ENCODE measurements at places on chromosomes 5 and 9.

- no peak for DNase-seq
Measured at GRCh38 chr9:84007662-84008061, 27.1 kb downstream of the RMI1 start.

DNA sequence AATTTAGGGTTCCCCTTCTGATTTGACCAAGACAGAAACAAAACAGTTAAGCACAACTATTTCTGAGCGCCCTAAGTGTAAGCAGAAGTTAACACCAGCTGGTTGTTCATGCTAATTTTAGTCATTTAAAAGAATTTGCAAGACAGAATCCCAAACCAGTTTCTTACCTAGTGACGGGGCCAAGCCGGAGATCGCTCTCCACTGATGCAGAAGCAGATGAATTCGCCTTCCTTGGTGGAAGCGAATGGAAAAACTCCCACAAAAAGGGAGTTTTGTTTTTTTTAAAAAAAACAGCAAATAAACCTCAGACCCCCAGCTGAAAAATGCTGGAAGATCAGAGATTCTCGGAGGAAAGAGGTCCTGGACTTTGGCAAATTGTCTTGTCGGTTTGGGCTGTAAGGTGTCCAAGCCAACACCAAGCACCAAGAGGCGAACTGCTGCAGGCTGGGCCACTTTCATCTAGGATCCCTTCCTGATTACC is 47.4 kb upstream of the GLDC start:
- no peak for DNase-seq

- DNase-seq, result no peak
Measured at GRCh38 chr5:127884416-127884815, 181.2 kb downstream of the CCDC192 start.

GRCh38 chr5:24777392-24777791 is 132.6 kb upstream of the CDH10 start:
- no peak for DNase-seq

DNA sequence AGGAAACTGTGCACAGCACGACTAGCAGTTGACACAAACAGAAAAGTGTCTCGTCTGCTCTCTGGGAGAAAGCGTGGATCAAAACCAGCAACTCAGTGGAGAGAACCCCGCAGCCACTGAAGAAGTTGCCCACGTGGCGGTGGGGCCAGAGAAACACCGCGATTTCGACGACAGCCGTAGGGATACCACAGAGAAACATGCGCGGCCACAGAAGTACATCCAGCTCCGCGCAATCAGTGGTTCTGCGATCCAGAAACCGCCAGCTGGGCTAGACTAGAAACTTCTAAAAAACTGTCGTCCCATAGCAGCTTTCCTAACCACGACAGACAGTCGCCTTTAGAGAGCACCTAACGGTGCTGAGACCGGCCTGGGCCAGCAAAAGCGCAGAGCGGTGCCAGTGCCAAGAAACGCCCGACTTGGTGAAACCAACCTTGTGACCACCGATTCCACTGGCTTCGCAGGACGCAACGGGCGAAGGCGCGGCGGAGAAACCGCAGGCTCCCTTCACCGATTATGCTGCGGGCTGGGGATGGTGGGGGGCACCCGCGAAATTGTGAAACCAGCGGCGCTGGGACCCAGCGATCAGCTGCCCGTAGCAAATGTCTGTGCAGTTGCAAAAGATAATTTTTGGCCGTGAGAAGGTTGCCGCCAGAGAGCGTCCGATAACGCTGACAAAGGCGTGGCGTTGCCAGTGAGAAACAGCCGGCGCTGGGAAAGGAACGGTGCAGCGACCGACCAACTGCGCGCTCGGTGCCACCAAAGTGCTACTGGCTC is 2.7 kb upstream of the ANXA2R start:
- DNase-seq, result peak; percentile 64

GRCh38 chr5:43244823-43245565 is 53.0 kb downstream of the NIM1K start:
- no peak for DNase-seq

DNA sequence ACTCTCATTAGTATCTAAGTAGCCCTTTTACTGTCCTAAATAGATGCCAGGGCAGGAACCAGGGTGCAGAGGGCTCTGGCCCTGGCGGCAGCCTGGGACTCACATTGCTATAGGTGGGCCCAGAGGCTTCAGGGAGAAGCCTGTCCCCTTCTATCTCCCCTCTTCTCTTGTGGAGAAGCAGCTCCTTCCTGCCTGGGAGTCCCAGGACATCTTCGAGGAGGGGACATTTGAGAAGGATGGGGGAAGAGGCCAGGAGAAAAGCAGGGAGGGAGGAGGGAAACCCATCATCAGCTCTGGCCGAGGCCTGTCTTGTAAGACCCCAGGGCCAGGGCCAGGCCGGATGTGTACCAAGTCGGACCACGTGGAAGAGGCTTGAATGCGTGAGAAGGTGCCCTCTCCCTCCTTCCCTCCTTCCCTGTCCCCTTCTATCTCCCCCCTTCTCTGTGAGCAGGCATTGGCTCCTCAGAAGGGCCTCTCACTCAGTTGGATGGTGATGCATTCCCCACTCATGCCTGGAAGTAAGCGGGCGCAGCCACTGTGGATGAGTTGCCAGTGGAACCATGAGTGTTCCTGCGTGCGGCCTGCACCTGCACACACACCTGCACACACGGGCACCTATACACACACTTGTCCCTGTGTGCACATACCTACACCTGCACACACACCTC is 20.7 kb upstream of the LPCAT1 start:
- DNase-seq, result no peak

DNA sequence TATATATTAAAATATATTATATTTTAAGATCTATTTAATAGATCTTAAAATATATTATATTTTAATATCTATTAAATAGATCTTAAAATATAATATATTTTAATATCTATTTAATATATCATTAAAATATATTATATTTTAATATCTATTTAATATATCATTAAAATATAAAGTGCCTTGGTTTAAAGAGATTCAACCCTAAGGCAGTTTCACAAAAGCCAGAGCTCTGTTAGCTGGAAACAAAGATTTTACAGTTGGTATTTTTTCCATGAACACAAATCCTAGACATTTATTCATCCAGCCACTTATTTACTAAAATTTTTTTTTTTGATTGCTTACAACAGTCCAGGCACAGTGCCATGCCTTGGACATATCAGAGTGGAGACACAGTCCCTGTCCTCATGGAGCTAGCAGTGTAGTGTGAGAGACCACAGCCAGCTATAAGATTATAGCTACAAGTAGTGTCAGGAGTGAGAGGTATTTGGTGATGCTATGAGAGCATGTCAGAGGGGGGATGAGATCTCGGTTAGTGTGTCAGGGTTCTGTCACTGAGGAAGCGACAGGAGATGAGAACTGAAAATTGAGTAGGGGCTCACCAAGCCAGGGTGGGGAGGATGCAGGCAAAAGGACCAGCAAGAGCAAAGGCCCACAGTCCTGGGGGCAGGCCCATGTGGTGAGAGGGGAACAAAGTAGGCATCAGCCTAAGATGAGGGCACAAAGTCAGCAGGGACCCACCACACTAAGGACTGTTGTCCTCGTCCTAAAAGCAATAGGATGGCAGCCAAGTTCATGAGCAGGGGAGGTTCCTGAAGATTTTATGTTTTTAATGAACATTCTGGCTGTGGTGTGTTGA is 74.5 kb downstream of the FBXO38 start:
- DNase-seq, result no peak

GRCh38 chr9:28287455-28287854 is 714.2 kb upstream of the C9orf72 start:
- no peak for DNase-seq

DNA sequence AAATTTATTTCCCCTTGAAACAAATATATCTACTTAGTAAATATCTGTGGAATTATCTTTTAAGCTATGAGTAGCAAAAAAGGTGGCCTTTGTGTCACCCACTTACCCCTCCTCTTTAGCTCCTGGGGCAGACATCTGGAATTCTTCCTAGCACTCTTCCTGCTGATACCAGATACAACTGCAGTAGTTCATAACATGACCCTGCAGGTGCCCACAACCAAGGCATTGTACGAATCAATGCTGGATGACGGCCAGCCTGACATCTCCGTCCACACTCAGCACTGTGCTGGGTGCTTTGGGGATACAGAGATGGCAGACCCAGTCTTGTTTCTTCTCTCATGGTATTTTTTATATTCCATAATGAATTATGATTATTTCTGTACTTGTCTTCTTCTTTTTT is 152.3 kb downstream of the GOLPH3 start:
- DNase-seq, result no peak

DNA sequence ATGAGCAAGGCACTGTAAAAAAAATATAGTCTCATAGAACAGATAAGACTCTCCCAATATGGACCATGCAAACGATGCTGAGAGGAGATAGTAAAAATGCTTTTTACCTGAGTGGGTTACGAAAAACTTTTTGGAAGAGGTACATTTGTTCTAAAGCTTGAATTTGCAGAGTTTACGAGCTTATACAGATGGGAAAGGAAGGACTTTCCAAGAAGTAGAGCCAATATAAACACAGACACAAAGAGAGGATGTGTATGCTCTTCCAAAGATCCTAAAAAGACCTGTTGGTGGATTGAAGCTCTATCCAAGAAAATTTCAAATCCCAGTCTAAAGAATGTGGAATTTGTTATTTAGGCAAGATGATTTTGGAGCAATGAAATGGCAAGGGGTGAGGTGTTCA is 127.1 kb upstream of the SLCO6A1 start:
- no peak for DNase-seq

DNA sequence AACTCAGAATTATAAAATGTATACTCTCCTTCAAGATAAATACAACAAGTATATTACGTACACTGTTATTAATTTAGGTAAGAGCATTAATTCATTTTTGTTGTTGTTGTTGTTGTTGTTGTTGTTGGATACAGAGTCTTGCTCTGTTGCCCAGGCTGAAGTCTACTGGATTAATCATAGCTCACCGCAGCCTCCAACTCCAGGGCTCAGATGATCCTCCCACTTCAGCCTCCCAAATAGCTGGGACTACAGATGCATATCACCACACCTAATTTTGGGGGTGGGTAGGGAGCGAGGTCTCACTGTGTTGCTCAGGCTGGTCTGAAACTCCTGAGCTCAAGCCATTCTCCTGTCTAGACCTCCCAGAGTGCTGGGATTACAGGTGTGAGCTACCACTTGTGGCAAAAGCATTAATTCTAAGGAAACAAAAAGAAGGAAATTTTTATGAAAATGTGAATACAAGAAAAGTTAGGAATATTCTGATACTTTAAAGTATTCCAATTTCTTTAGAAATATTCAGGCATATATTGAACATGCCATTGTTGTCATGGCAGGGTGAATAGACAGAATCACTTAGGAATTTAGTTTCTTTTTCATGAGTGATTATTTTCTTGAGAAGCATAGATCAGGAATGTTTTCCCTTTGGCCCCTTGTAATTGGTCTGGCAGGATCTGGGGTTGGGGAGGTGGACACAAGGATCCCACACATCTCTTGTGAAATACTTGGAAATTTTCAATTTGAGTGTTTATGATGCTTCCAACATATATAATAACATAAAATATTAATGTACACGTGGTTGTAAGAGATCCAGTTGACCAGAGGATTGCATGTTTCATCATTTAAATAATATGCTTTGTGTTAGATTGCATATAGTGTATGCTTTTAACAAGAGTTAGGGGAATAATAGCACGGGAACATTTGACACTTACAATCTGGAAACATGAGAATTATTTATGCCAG is 263.6 kb downstream of the FANCC start:
- no peak for DNase-seq

- DNase-seq, result no peak
Measured at GRCh38 chr9:89071591-89071990, 80.3 kb downstream of the S1PR3 start.

DNA sequence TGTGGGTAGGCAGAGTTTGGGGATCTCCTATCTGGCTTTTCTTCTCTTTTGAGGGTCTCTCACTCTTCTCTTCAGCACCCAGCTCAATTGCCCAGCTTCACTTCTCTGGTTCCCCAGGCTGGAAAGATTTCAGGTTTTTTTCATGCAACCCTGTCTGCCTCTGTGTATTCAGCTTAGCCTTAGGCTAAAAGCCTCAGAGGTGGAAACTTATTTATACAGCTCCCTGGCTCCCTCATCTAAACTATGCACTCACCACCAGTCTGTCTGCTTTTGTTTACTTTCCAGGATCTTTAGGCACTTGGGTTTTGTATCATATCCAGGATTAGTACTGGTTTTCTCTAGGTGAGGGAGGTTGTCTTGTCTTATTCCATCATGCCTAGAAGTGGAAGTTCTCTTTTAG is 540.2 kb upstream of the TRPC7 start:
- DNase-seq, result no peak

- DNase-seq, result peak; percentile 9
Measured at GRCh38 chr5:142325725-142326479, 1.1 kb upstream of the SPRY4 start.

DNA sequence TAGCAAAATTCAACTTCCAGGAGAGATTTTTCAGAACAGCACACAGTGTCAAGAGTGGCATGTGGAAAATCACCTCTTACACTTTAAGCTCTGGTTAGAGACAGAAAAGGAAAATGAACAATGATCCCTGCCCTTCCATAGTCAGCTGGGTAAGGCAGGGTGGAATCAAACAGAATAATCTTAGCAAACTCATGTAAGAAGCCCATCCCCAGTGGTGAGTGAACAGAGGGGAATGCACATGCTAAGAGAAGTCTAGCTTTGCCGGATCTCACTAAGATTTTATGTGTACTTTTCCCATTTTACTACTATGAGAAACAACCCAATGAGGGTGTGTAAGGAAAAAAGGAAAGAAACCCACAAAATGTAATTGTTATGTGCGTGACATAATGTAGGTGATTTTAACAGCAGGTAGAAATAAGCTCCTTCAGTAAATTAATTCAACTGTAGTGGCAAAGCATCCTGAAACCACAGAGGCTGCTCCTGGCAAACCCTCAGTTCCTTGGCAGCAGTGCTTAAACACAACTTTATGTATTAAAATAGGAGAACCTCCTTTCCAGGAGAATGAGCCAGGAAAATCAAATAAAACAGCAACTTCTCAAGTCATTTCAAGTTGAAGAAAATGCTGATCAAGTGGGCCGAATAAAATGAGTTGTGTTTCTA is 366.0 kb upstream of the TRPC7 start:
- DNase-seq, result no peak

- DNase-seq, result no peak
Measured at GRCh38 chr5:176869501-176870109, 29.5 kb downstream of the HK3 start.

GRCh38 chr5:135159626-135160025 is 125.6 kb upstream of the PITX1 start:
- DNase-seq, result no peak

- no peak for DNase-seq
Measured at GRCh38 chr5:81398741-81399140, 4.8 kb upstream of the ACOT12 start.

GRCh38 chr9:109311731-109312130 is 9.1 kb downstream of the EPB41L4B start:
- no peak for DNase-seq

DNA sequence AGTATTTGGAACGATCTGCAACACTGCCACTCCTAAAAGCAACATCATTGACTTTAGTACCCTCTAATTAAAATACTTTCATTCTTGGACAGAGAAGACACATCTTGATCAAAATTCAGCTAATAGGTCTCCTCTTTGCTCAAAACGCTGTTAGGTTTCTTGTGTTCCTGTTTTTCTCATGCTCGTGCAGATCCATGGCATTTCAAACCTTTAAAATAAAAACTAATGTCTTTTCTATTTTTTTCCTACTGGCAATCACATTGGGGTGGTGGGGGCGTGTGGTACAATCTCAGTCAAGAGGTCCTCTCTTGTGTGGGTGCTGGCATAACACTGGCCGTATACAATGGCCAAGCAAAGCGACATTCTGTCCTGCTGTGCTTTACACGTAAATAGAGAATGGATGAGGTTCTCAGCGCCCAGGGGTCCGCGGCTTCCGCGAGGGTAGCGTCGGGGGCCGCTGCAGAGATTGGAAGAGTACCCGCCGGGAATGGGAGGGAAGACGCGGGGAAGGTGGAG is 315 bp upstream of the GPR150 start:
- no peak for DNase-seq

- DNase-seq, result no peak
Measured at GRCh38 chr5:78961743-78962142, 23.4 kb downstream of the ARSB start.

All from stimulated activated CD4-positive, alpha-beta T cell treated with anti-CD3 and anti-CD28 coated beads, Interleukin-4, amount 100 ng/mL, for 48 hours (primary cell).